ENCODE measurements at places on chromosomes 11 and 22.

GRCh38 chr11:123439616-123440015 lies 9.5 kb downstream of the GRAMD1B start:
- no peak for DNase-seq

DNA sequence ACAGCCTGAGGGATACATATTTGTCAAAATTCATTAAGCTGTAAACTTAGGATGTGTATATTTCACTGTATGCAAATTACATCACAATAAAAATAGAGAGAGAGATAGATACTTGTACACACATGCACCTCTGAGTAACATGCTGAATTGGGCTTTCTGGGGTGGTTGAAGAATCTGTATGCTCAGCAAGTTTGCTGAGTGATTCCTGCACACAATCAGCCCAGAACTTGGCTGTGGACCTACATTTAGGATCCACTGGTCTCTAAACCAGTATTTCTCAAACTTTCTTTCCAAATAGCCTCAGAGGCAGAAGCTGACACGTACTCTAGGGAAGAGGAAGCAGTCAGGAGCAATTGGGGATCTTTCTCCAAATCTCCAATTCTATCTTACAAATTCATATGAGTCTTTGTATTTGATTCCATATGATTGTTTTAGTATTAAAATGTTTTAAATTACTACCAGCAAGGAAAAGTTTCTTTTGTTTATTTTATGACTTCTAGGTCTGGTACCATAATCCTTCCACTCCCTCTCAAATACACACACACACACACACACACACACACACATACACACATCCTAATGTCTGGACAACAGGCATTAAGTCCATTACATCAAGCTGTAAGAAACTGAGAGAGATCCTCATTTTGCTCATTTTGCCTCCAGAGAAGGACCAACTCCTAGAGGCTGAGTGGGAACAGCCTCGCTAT lies 20.0 kb downstream of the SYT13 start:
- DNase-seq, result no peak

GRCh38 chr11:12853652-12854296 lies 155.3 kb upstream of the RASSF10 start:
- no peak for DNase-seq

DNA sequence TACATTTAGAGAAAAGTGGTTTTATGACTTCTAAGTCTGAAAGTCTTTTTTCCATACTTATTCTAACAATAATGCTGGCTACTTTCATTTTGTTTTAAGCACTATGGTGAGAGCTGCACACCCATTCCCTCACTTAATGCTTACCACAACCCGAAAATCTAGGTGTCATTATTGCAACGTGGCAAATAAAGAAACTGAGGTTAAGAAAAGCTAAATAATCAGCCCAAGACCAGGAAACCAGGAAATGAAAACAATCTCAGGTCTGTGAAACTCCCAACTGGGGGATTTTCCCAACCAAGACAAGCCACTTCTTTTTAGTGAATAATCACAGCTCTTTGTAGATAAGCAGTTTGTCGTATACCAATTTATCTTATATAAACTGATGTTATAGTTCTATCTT lies 126.3 kb downstream of the SLC1A2 start:
- DNase-seq, result no peak

- DNase-seq, result no peak
Measured at GRCh38 chr11:118338637-118339061, 3.9 kb downstream of the CD3D start.

DNA sequence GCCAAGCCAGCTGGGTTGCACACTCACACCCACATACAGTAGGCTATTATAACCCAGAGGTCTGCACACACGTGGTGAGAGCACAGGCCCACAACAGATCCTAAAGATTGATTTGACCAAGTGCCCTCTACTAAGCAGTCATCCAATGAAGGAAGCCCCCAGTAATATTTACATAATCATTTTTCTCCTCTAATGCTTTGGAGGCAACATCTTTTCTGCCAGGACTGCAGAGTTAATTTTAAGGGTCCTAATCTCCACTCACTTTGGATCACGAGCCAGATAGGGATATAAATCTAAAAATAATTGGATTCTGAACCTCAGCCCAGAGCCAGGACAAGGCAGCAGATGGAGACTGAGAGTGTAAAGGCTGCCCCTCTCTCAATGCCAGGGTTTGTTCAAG lies 49.1 kb upstream of the MTNR1B start:
- DNase-seq, result no peak

DNA sequence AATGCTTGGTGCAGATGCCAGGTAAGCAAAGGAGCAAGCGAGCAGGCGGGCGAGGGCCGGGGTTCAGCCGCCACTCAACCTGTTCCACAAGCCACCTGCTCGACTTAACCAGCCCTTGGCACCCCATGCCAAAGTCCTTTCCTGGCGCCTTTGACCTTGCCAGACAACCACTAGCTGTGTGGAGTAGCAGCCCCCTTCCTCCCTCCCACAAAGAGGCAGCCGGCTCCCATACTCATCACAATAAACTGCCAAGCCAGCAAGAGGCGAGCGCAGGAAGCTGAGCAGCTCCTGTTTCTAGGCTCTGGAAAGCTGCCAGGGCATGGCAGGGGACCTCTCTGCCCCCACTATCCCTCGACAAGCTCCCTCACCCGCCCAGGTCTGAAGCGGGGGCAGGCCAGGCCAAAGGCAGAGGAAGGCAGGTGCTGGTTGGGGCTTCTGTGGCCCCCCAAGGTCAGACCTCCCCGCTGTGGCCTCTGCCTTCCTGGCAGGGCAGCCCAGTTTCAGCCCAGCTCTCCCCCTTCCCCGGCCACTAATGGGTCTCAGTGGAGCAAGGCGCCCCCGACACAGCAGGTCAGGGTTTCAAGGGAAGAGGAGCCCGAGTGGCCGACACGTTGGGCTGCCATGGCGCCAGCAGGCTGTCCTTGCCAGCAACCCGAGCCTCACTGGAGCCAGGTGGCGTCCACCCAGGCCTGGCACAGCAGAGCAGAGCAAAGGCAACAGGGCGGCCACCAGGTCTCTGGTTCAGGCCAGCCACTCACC lies 15.3 kb downstream of the MACROD1 start:
- DNase-seq, result no peak

DNA sequence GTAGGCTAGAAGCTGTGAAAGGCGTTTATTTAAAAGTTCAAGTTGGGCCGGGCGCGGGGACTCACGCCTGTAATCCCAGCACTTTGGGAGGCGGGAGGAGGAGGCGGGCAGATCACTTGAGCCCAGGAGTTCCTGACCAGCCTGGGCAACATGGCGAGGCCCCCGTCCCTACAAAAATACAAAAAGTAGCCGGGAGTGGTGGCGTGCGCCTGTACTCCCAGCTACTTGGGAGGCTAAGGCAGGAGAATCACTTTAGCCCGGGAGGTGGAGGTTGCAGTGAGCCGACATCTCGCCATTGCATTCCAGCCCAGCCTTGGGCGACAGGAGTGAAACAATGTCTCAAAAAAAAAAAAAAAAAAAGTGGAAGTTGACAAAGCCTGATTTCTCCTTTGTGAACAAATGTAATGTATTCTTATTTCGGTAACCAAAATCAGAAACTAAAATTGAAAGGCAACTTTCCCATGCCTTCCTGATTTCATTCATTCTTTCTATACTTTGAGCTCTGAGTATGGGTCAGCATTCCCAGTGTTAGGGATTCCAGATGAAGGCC lies 825 bp downstream of the PTPMT1 start:
- DNase-seq, result no peak

DNA sequence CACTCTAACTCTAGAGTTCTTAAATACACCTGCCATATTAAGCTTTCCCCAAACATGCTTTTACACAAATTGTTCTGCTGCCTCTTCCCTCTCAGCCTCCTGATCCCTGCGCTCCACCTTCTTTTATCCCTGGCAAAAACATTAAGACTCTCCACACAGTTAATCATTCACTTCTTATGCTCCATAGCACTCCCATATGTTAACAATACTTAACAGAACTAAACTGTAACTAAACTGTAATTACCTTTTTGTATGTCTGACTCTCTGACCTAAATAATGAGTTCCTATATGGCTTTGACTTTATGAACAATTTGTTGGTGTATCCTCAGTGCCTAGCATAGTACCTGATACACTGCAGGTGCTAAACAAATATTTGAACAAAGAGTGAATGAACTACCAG lies 71.8 kb downstream of the BTBD10 start:
- DNase-seq, result no peak
